T-helper 1 cell (primary cell): ENCODE measurements at places on chromosomes 2 and 18.
A peak's percentile ranks its signal among the peaks of the same experiment; 100 is the strongest.

DNA sequence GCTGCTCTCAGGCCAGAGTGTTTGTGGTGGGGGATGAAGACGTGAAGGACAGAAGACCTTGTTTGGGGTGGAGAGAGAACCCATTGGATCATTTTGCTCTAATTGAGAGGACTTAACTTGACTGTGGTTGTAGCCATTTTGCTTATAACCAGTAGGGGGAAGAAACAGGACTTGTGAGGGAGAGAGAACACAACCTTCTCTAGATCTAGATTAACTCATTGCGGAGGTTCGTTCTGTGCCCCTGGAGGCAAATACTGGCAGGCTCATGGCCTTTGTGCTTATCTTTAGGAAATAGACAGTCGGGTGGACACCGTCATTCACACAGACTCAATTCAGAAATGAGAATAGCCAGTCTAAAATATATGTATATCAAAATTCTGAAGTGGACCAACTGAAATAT, 147.0 kb upstream of the LHCGR start:
- DNase-seq, result no peak

GRCh38 chr2:176583607-176584006, 314.4 kb downstream of the MTX2 start:
- no peak for DNase-seq

DNA sequence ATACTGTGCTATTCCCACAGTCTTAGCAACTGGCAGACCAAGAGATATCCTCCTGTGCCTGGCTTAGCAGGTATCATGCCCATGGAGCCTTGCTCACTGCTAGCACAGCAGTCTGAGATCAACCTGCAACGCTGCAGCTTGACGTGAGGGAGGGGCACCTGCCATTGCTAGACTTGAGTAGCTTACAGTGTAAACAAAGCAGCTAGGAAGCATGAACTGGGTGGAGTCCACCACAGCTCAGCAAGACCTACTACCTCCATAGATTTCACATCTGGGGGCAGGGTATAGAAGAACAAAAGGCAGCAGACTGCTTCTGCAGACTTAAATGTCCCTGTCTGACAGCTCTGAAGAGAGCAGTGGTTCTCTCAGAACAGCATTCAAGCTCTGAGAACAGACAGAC, 74.8 kb downstream of the AKAIN1 start:
- DNase-seq, result no peak

DNA sequence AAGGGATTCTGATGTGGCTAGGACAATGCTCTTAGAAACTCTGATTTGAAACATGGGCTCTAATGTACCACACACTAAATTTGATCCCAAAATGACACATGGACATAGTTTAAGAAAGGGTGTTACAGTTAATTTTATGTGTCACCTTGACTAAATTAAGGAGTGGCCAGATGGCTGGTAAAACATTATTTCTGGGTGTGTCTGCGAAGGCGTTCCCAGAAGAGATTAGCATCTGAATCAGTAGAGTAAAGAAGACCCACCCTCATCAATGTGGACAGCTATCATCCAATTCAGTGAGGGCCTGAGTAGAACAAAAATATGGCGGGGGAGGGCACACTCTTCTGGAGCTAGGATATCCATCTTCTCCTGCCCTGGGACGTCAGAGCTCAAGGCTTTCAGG, 283.1 kb upstream of the CHAC2 start:
- no peak for DNase-seq

- DNase-seq, result peak; percentile 50
Observed at GRCh38 chr2:85728883-85729824, 24.6 kb upstream of the ATOH8 start.

GRCh38 chr18:25251068-25251467, 100.9 kb downstream of the ZNF521 start:
- no peak for DNase-seq

DNA sequence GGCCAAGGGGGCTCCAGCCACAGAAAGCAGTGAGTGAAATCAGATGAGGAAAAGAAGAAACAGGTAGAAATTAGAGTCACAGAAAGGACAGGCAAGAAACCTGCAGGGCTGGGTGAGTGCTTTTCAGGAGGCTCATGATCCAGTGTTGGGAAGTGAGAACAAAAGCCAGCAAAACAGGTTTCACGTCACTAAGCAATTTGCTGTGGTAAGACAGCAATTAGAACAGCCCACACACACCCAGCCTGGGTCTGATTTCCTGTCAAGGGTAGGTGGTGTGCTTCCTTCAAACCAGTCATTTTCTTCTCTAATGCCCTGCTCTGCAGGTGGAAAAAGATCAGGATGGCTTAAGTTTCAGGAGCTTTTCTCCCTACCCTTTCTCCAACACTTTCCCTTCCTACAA, 52.9 kb upstream of the XDH start:
- no peak for DNase-seq

DNA sequence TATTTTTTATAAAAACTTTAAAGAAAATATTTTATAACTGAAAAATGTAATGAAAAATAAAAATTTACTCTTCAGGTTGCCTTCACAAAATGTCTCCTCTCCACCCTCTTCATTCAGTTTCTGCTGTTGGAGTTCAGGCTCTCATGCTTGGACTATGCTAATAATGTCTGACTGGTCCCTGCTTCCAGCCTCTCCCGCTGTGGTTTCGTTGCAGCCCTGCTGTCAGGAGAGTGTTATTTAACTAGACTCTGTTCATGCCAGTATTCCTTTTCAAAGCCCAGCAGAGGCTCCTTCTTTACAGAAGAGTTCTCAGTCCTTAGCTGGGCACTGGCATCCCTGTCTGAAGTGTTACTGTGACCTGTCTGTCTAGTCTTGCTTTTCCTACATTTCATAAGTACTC, 40.4 kb downstream of the CLIP4 start:
- DNase-seq, result no peak

GRCh38 chr2:118464546-118465265, 376.4 kb downstream of the INSIG2 start:
- DNase-seq, result no peak

DNA sequence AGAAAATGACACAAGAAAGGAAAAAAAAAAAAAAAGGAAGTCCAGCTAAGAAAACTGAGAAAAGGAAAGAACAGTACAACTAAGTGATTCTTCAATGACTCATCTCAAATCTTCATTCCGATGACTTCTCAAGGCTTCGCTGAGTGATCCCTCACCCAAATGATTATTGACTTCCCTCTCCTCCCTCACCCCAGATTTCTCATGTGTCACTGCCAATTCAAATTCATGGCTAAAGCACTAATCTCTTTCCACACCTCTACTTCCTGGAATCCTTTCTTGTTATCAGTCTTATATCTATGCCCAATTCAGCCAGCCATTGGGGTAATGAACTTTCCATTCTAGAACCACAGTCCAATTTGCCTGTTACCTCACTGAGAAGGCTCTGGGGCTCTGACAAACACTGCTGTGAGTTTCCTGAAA, 7.2 kb upstream of the ABCB11 start:
- DNase-seq, result no peak

GRCh38 chr18:293536-293935, 25.7 kb upstream of the THOC1 start:
- DNase-seq, result no peak

GRCh38 chr2:2466534-2466933, 135.5 kb upstream of the MYT1L start:
- no peak for DNase-seq

- DNase-seq, result no peak
Observed at GRCh38 chr2:198351647-198352046, 547.3 kb downstream of the PLCL1 start.

- DNase-seq, result no peak
Observed at GRCh38 chr2:231457101-231457500, 7.2 kb downstream of the NCL start.

DNA sequence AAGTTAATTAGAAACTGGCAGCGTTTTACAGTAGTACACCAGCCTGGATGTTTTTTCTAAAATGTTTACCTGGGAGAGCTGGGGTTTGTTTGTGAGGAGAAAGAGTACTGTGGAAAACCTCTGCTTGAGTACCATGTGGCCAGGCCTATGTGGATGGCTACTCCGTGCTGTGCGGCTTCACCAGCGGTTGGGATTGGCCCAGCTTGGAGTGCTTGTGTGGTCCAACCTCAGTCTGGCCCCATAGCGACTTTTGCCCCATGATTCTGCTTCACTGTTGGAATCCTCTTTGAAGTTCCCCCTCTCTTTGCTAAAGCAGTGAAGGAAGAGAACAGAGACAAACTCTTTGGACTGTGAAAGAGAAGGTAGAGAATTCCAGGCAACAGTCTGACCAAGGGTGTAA, 15.9 kb downstream of the CD8A start:
- DNase-seq, result no peak

- no peak for DNase-seq
Observed at GRCh38 chr2:179691235-179691634, 170.2 kb downstream of the ZNF385B start.

DNA sequence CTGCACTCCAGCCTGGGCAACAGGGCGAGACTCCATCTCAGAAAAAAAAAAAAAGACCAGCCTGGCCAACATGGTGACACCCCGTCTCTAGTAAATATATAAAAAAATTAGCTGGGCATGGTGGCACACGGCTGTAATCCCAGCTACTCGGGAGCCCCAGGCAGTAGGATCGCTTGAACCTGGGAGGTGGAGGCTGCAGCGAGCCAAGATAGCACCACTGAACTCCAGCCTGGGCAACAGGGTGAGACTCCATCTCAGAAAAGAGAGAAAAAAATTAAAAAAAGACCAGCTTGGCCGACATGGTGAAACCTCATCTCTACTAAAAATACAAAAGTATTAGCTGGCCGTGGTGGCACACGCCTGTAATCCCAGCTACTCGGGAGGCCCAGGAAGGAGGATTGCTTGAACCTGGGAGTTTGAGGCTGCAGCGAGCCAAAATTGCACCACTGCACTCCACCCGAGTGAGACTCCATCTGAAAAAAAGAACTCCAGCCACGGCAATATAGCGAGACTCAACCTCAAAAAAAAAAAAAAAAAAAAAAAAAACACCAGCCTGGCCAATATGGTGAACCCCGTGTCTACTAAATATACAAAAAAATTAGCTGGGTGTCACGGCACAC, 346.1 kb upstream of the PLGLB2 start:
- no peak for DNase-seq

GRCh38 chr2:140246957-140247356, 1466.8 kb upstream of the NXPH2 start:
- no peak for DNase-seq

DNA sequence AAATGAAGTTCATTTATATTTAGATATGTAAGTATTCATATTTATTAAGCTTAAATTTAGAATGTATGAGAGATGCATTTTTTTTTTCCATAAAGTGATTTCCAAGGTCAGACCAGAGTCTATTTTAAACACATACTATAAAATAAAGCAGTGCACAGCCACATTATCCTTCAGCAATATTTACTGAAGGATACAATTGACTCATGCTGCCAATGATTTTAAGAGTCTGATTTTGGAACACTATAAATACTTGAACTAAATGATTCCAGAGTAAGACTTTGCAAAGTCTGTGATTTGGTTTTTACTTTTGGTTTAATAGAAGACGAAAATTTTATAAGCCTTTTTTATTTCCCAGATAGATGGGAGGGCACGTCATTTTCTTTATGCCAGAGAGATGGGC, 107.1 kb downstream of the EPHA4 start:
- no peak for DNase-seq

- DNase-seq, result no peak
Observed at GRCh38 chr2:82098617-82099016, 1794.1 kb upstream of the LRRTM1 start.

DNA sequence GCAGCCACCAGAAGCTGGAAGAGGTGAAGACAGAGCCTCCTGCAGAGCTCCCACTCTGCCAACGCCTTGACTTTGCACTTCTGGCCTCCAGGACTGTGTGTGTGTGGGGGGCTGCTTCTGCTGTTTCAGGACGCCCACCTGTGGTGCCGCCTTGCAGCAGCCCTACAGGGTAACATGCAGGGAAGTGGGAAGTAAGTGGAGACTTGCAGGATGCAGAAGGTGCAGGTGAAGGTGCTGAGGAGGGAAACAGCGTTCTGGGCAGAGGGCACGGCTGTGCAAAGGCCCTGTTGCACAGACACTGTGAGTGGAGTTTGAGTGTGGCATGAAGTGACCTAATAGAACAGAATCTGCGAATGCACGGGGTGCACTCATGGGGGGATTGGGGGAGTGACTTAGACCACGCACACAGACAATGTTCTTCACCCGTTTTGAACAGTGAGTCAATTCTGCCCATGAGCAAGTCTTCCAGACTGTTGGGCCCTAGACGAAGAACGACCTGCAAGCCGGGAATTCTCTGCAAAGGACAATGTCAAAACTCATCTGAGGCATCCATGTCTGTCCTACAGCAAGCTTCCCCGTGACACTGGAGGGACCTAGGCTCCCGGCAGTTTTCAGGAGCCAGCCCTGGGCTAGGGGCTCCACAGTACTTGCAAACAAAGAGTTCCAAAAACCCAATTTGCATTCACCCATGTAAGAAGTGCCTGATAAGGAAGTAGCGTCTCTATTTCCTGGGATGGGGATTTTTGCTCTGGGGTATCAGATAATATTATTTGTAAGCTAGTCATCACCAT, 19.0 kb downstream of the MBP start:
- no peak for DNase-seq

- DNase-seq, result peak; percentile 42
Observed at GRCh38 chr2:196170606-196171247, 651 bp downstream of the STK17B start.

- no peak for DNase-seq
Observed at GRCh38 chr18:46397174-46397573, 259.8 kb downstream of the LOXHD1 start.

DNA sequence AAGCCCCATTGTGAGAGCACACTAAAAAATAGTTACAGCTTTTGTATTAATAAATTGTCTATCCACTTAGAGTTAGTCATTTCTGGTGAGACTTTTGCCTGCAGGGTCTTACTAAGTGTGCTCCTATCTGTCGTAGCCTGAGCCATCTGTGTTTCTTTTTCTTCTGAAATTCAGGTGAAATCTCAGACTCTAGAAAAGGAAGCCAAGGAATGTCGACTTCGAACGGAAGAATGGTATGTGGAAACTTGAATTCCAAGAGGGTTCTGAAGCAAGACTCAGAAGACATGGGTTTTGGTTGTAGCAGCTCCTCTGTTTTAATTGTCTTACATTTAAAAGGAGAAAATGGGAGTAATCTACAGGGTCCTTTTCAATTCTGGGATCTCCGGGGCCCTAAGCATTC, 70.0 kb upstream of the STON1 start:
- no peak for DNase-seq

DNA sequence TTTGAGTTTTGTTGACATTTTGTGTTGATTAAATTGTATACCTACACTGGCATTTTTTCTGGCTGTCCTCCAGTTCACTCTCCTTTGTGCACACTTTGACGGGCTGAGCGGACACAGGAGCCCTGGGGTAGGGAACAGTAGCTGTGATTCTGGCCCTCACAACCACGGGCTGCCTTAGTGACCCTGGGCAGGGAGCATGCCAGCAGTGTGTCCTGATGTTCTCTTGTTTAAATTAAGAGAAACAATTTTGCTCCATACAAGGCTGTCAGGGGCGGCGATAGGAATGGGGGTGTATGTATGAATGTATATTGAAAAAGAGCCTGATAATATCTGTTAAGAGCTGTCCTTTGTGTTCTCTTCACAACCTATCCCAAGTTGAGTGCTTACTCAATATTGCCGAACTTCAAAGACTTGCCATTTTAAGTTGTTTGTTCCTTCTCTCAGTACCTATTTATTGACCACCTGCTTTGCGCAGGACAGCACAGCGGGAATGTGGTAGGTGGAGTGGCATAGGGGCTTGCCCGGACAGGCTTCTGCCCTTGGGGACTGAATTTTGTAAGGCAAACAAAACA, 103.7 kb upstream of the EML6 start:
- no peak for DNase-seq

- no peak for DNase-seq
Observed at GRCh38 chr18:11861583-11862288, 10.5 kb downstream of the CHMP1B start.

- no peak for DNase-seq
Observed at GRCh38 chr2:110832740-110833139, 100.4 kb downstream of the ACOXL start.
